ENCODE measurements at places on chromosomes 13 and 19.
A peak's percentile ranks its signal among the peaks of the same experiment; 100 is the strongest.

DNA sequence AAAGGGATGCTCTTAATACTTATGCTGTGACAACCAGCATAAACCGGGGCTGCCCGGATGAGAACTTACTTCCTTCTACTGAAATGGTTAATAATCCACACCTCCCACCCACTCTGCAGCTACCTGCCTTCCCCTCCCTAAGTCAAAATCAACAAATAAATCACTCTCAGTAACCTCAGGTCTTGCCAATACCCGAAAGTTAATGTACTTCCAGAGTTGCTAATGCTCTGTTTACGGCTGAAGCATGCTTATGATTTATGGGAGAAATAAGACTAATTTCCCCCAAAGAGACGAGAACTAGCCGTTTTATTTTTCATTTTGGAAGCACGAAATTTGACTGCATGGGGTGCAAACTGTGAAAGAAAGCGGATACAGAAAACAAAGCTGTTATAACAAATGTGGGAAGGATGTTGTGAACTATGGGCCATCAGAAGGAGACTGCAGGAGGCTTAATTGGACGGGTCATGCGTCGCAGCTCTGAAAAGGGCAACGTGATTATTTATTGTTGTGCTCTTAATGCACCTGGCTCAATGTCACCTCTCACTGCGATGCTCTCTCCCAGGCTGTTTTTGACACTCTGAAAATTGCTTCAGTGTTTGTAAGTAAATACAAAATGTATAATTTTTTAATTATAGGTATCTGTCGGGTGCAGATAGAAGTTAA lies 114.0 kb upstream of the SLC7A1 start:
- no peak for DNase-seq

DNA sequence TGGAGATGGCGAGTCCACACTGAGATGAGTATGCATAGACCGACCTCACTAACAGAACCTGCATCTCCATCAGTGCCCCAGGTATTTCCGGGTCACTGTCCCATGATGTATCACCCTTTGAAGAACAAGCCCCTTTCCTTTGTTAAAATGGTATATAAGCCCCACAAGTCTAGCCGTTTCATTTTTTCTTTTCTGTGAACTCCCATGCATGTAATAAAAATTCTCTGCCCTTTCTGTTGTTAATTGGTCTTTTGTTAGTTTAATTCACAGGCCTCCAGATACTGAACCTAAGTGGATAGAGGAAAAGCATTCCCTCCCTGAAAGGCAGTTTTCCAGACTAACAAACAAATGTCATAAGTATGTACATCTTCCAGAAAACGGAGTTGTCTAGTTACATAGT lies 15.0 kb upstream of the CD177 start:
- DNase-seq = no peak

GRCh38 chr13:79647533-79647932 lies 166.6 kb downstream of the NDFIP2 start:
- no peak for DNase-seq

GRCh38 chr13:43784496-43784895 lies 2.3 kb downstream of the ENOX1 start:
- no peak for DNase-seq

- DNase-seq = no peak
Observed at GRCh38 chr13:72638059-72638815, 89.2 kb downstream of the MZT1 start.

GRCh38 chr19:40465025-40465556 lies 454 bp downstream of the BLVRB start:
- DNase-seq = peak; percentile 63

DNA sequence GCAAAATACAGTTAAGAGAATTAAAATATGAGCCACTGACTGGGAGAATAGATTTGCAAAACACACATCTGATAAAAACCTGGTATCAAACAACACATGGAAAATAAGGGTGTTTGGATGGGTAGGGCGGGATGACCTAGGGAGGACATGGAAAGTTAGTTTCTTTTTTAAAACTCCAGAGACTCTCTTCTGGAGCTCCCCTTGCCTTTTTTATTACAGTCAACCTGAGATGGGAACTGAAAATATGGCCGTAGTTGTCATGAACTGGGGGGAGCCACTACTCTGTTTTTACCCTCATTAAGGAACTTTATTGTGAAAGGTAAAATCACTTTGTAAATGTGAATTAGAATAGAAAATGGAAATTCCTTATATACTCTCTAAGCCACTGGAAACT lies 113.0 kb downstream of the ATP11A start:
- no peak for DNase-seq

GRCh38 chr13:114194853-114195252 lies 15.8 kb downstream of the CFAP97D2 start:
- no peak for DNase-seq

DNA sequence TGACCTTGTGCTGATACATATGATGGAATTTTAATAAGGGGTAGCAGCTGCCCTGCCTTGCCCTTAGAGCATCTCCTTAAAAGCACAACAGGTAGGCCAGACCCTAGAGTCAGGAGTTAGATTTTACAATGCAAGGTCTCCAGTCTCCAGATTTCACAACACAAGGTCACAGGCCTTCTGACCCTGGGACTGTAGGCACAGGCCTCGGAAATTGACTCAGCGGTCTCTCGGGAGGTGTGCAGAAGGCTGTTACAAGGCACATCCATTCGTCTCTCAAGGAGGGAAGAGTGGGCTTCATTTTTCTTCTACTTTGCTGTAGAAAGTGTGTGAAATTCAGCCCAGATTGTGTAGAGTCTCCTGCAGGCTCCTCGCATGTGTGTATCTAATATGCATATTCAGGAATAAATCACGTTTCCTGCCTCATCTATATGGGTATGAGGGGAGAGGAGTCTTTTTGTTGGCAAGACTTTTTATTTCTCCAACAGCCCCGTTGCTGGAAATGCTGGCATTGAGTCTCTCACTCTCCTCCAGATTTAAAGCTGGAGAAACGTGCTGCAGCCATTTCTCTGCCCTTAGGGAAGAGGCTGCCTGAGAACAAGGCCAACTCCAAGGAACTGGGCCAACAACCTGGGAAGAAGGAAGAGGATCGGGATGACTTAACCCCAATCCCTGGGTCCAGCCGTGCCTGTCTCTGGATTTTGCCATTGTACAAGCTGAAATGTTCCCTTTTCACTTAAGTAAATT lies 24.5 kb downstream of the UQCRFS1 start:
- DNase-seq = no peak

GRCh38 chr19:7069904-7070226 lies 362 bp downstream of the ZNF557 start:
- DNase-seq = no peak

GRCh38 chr13:20980430-20980829 lies 77.9 kb upstream of the XPO4 start:
- DNase-seq = no peak

GRCh38 chr19:40542202-40542859 lies 34.3 kb upstream of the SHKBP1 start:
- DNase-seq = no peak

DNA sequence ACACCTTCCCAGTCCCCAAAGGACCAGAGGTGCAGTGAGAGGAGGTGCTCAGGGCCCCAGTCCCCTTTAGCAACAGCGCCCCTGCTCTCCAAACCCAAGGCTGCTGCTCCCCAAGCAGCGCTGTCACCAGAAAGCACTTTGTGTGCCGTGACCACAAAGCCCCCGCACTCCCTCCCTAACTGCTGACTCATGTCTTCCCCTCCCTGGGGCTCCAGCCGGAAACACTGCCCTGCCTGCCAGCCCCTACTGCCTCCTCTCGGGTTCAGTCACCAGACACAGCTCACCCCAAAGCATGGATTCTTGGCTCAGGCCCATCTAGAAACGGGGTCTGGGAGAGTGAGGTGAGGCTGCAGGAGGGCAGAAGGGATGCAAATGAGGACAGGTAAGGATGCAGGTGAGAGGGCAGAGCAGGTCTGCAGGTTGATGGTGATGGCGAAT lies 4.9 kb upstream of the TNFSF14 start:
- peak; percentile 93 for DNase-seq

GRCh38 chr13:112792511-112792910 lies 102.7 kb downstream of the ATP11A start:
- DNase-seq = no peak

- DNase-seq = no peak
Observed at GRCh38 chr19:4374498-4375163, 25.7 kb downstream of the SH3GL1 start.

- no peak for DNase-seq
Observed at GRCh38 chr13:31755803-31756212, 16.5 kb downstream of the RXFP2 start.

- no peak for DNase-seq
Observed at GRCh38 chr13:45209229-45209628, 8.4 kb upstream of the KCTD4 start.

DNA sequence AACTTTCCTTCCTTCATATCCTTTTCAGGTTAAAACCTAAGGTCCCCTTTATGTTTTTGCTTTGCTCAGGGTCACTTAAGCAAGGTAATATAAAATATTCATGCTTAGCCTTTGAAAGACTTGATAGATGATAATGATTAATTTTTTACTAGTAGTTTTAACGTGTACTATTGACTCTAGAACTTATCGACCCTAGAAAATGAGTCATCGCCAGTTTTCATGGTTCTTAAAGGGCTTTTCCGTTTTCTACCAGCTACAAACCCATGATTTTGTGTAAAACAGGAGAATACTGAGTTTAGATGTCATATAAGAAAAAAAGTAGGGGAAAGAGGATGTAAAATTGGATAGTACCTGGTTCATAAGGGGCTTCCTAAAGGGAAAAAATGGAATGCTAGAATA lies 75.7 kb downstream of the DHRS12 start:
- no peak for DNase-seq

- DNase-seq = no peak
Observed at GRCh38 chr19:415292-415691, 6.3 kb upstream of the C2CD4C start.

DNA sequence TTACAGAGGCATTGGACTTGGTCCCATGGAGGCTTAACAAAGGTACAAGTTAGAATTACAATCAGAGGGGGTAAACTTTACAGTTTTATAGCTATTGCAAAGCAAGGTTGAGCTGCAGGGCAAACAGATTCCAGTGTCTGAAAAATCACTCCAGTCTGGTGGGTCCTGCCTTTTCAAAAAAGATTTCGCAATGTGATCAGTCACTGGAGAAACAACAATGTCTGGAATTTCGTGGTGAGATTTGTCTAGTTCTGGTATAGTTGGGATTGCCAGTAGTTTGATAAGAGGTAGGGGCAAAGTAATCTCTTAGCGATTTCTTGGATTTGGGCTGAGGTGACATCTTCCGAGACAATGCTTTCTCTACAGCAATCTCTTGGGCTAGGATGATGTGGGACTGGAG lies 1198.2 kb upstream of the PCDH9 start:
- no peak for DNase-seq

DNA sequence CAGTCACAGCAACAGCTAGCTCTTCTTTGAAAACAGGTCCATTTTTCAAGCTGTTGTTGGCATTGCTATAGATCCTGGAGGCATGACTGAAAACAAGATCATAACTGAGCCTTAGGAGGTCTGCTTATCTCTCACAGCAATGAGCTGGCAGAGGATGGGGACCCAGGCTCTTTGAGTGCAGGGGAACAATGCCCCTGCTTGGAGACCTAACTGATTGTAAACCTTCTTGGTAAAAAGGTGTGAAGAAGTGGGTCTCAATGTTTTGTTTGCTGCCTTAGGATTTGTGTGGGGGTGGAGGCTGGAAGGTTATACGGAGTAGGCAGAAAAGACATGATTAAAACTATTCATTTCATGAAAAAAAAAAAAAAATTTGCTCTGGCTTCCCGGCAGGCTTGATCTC lies 94.6 kb downstream of the EFNB2 start:
- DNase-seq = no peak

DNA sequence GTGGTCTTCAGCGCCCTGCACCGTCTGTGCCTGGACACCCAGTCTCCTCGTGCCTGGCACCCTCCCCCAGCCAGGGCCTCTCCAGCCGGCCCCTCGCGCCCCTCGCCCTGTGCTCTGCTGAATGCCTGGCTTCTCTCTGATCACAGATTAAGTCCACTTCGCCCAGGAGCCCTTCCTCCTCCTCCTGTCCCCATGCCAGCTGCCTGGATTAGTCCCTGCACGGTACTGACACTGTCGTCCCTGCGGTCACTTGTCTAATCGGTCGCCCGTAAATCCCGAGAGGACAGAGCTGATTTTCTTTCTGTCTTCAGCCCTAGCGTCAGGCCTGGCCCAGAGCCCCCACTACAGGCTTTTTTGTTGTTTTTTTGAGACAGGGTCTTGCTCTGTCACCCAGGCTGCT lies 6.6 kb downstream of the THOP1 start:
- DNase-seq = no peak

- no peak for DNase-seq
Observed at GRCh38 chr13:50198508-50198907, 183.3 kb downstream of the KCNRG start.

DNA sequence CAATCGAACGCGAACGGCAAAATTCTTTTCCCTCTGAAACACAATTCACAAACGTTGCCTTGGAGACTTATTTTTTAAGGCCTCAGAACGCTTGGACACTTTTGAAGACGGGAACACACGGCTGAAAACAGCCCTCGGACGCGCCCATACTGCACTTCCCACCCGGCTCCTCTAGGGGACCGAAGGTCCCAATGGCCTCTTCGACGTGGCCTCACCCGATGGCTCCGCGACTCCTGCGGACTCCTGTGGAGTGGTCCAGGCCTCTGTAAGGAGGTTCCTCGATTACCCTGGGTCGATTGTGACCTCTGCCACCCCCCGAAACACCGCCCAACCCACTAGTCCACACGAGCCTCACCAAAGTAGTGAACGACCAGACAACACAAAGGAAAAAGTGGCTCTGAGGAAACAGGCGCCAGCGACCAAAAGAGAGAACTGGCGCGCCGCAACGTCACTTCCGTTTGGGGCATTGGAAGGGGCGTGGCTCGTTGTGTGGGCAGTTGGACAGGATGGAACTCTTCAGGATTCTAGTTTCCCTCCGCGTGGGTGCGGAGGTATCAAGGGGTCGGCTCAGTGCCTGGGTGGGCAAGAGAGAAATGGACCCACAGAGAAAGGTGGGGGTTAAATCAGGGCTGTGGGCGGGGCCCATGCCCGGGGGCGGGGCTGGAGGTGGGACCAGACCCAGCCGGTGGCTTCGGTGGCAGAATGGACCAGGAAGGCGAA lies at the start of gene ZNF560:
ZNF560 (minus strand) TSS at position 434 of the 720 bp plus-strand sequence. CDS start 23,303 bp downstream, outside the sequence.
- DNase-seq = no peak

GRCh38 chr13:79782541-79783205 lies 301.7 kb downstream of the NDFIP2 start:
- no peak for DNase-seq

DNA sequence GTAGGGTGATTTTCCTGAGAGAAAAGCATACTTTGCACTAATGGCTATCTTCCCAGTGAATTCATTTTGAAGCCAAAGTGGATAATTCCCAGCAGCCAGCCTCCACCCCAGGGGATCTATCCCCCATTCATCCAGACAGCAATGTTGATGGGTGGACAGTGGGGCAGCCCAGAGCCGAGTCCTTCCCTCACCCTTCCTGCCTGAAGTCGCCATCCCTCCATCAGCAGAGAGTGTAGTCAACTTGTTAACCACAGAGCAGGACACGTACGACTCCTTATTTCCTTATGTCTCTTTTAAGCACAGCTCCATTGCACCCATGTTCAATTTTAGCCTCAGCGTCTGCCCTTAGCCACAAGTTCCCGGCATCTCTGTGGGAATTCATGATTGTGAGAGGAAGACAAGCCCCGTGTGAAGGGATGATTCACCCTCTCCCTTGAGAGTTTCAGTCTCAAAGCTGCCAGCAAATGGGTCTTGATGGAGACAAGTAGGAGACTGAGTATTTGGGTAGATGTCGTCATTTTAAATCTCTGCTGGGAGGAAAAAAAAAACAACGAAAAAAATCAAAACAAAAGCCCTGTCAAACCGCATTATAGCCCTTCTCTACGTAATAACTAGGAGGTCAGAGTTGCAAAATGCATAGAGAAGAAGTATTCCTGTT lies 58.3 kb upstream of the MEDAG start:
- DNase-seq = no peak

- DNase-seq = no peak
Observed at GRCh38 chr19:27675771-27676170, 1537.2 kb downstream of the UQCRFS1 start.

Data from activated CD8-positive, alpha-beta memory T cell treated with anti-CD3 and anti-CD28 coated beads for 24 hours (primary cell).